ENCODE measurements at places on chromosomes 7 and 10. TPM values are rescaled to one million over a fixed set of nuclear protein-coding genes. Genes with fewer than 3 reads are reported as not detected.

DNA sequence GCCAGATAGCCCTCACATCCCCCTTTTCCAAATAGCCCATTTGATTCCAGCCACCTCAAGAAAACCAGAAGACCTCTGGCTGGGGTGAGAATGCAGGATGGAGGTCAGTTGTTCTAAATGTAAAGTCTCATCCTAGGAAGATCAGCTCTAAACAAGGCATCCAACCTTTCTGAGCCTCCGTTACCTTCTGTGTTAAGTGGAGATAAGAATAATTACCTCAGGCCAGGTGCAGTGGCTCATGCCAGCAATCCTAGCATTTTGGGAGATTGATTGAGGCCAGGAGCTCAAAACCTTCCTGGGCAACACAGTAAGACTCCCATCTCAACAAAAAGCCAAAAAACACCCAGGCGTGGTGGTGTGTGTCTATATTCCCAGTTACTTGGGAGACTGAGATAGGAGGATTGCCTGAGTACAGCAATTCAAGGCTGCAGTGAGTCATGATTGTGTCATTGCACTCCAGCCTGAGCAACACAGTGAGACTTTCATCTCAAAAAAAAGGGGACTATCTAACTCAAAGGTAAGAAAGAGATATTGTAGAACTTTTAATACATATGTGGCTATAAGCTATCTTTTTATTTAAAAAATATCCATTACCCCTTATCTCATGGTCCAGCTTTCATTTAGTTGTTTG lies 43.5 kb downstream of the PRTFDC1 start:
- no peak for DNase-seq

- no peak for DNase-seq
Measured at GRCh38 chr10:19024611-19025010, 24.0 kb upstream of the MALRD1 start.

CC2D2B gene
- total RNA-seq: 0.15 TPM

GRCh38 chr7:129902788-129903422 lies 49.9 kb downstream of the UBE2H start:
- no peak for DNase-seq

C10orf67 gene
- total RNA-seq: 0.11 TPM

SYT15B gene
- total RNA-seq: 0.04 TPM

DNA sequence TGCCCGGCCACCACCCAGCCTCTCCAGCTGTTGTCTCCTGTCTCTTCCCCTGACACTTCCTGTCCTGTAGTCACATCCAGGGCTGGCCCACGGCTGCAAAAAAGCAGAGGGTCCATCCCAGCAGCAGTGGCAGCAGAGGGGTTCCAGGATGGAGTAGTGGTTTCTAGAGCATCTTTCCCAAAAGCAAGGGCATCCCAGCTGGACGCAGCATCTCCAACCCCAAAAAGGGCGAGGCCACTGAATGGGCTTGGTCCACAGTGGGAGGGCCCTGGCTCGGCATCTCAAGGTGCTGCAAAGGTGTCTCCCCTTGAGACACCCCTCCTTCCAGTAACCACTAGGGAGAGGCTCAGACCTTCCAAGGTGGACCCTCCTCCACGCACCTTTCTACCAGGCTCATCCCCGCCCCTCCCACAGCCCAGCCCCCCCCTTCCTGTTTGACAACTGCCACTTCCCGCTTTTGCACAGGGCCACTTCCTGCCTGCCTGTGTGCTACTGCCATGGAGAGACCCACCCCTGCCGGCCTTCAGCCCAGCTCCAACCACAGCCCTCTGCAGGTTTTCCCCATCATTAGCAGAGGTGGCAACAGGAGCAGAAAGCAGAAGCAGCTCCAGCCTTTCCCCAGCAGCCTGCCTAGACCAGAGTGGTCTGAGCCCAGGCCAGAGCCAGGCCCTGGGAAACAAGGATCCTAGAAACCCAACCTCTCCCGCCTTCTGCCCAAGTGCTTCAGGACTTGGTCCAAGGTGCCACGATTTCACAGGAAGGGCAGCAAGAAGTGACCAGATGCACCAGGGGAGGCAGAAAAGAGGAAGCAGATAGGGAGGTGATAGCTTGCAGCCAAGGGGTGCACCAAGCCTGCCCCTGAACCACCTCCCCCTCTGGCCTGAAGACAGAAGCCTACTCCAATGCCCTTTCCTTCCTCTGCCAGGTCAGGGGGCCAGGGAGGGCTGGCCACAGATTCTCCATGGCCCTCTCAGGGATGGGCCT lies 8.6 kb downstream of the CAMK2G start:
- no peak for DNase-seq

DNA sequence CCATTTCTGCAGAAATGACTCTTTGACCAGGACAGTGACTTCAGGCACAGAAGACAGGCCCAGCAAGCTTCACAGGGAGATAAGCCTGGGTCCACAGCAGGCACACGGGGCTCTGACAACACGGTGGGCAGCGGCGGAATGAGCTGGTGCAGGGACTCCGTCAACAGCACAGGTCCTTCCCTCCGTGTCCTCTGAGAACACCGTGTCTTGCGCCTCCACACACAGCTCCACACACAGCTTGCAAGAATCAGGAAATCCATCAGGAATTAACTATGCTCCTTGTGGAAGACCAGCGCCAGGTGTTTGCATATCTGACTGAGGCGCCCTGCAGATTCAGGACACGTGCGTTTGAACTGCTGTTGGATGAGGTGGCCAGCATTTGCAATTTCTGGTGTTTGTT lies 39.6 kb downstream of the TCERG1L start:
- no peak for DNase-seq

- no peak for DNase-seq
Measured at GRCh38 chr7:128076796-128077271, 45.6 kb upstream of the LRRC4 start.

DNA sequence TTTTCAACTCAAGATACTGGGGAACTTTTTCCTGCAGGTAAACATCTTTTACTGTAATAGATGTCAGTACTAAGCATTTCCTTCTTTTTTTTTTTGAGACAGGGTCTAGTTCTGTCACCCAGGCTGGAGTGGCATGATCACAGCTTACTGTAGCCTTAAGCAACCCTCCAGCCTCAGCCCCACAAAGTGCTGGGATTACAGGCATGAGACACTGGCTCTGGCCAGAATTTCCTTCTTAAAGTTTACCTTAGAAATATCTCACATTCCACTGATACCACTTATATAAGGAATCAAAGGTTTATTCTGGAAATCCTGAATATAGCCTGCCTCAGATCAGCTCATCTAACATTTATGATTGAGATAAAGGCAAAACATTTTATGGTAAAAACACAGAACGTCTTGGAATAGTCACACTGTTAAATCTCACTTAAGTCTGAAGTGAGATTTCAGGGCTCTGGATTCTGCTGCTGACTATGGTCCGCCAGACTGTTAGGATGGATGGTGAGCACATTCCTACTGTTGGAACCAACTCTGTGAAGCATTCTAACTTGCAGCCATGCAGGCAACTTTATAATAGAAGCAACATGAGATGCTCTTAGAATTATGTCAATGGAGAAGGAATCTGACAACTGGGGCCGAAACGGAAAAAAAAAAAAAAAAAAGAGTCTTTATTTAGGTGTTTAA lies 151.9 kb downstream of the ZMYND11 start:
- no peak for DNase-seq

PTN gene
- total RNA-seq: 183 TPM

- no peak for DNase-seq
Measured at GRCh38 chr10:111875725-111876124, 307.8 kb downstream of the GPAM start.

DNA sequence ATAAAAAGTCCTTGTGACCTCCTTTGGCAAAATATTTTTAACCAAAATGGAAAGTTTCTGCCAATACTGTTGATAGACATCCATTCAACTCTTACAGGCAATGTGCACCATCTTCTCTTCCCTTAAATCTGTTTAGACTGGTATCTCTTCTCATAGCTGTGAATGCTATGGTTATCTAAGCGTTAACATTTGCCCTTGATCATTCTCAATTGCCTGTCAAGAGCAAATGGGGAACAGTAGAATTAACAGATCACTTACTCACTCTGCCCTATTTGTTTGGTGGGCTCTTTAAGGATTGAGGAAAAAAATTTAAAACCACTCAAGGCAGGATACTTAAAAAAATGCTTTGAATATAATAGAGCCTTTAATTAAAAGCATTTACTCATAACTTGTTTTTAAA lies 808.4 kb downstream of the NXPH1 start:
- no peak for DNase-seq

DNA sequence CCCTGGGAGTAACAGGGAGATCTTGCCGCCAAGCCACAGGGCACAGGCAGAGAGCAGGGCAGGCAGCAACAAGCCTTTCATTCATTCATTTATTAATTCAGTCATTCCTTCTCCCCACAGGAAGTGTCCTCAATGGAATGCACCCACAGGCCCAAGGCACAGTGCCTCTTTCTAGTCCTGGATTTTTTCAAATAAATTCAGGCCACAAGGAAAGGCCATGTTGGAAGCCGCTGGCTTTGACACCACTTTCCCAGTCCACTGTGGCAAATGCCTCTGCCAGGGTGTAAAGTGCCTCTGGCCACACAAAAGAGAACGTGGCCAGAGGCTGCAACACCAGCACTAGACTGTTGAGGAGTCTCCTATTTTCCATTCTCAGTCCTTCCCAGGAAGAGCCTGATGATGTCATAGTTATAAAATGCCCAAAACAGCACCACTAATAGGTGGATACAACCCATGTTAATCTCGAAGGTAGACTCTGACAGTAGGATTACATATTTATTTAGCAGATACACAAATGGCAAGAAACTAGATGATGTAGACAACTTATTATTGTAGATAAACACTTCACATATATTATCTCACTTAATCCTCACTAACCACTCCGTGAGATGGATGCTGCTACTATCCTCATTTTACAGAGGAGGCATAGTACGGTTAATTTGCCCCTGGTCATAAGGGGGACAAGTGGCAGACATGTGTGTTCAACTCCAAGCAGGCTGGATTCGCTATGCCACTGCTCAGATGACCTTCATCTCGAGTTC lies 5.5 kb downstream of the JAZF1 start:
- DNase-seq: no peak

GRCh38 chr7:80642871-80643270 lies 4.4 kb downstream of the CD36 start:
- DNase-seq: no peak

GRCh38 chr7:135917721-135918120 lies 59.4 kb downstream of the MTPN start:
- no peak for DNase-seq

CCDC3 gene
- 4.3 TPM for total RNA-seq

- no peak for DNase-seq
Measured at GRCh38 chr10:93099670-93100069, 26.0 kb downstream of the CYP26A1 start.

- no peak for DNase-seq
Measured at GRCh38 chr7:117092785-117093184, 139.5 kb downstream of the ST7 start.

GRCh38 chr7:20539201-20539600 lies 76.3 kb upstream of the ABCB5 start:
- DNase-seq: no peak

GRCh38 chr10:48233559-48234005 lies 40.9 kb downstream of the FRMPD2 start:
- no peak for DNase-seq

GRCh38 chr7:23373151-23374004 lies 74.2 kb downstream of the MALSU1 start:
- DNase-seq: peak; percentile 23

SH2D4B gene
- total RNA-seq: 0.18 TPM

GRCh38 chr7:39592586-39592985 lies 26.4 kb downstream of the YAE1 start:
- DNase-seq: peak; percentile 65

DNA sequence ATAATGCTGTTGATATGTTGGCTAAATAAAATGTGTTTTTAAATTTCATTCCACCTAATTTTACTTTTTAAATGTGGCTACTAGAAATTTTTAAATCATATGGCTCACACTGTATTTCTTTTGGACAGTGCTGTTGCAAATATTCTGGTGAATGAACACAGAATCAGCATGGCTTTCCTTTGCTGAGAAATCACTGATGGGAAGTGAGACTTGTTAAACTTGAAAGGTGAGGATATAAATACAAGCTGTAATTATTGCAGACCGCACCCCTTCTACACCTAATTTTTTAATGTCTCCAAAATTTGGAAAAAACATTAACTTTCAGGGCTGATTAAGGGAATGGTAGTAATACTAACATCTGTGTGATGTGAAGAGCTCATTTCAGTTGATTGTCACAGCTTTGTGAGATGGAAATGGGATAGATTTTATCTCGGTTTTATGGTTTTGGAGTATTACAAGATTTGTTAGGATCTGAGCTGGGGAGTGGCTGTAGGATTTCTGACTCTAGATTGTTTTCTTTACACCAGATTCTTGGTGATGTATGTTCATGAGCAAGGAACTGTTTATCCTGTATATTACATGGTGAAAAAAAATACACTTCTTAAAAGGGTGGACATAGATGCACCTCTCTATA lies 1.3 kb downstream of the MIOS start:
- no peak for DNase-seq

TBC1D12 gene
- 7.7 TPM for total RNA-seq

GPR85 gene
- total RNA-seq: 0.32 TPM

GRCh38 chr7:132655131-132655727 lies 79.0 kb upstream of the PLXNA4 start:
- peak; percentile 12 for DNase-seq

DNA sequence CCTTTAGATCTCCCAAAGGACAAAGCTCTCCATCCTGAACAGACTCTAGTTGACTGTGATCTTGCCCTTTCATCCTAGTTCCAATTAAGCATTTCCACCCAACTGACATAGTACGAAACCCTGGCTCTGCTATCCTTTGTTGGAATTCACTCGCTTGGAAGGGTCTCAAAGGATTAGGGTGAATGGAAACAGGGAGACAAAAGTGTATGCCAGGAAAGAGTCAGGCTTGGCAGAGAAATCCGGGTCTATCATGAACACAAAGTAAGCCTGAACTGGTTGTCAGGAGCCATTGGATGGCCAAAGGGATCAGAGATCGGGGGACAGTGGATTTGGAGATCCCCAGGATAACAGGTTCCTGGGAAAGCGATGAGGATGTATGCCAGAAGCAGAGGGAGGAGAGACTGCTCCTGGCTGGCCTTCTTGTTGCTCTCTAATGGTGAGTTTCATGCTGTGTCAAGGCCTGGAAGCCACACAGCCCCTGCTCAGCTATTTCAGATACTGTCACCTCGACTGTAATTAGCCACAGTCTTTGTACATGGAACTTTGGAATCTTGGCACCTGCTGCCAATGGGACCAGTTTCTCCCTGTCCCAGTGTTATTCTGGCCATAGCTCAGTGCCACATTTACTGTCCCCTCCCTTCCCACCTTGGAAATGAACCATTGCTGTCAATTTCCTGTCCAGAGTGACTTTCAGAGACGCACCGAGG lies 1168.7 kb upstream of the AUTS2 start:
- no peak for DNase-seq

All from cardiac muscle cell (in vitro differentiated cells and primary cell).